HFFc6 (cell line): ENCODE measurements at places on chromosomes 11 and 22. TPM values are rescaled to one million over a fixed set of nuclear protein-coding genes. Genes with fewer than 3 reads are reported as not detected.

Gene CARNS1
- total RNA-seq, result 0.05 to 0.07 TPM (median 0.05 TPM) in 3 replicates

Gene BRD1
- 17.8 to 19.1 TPM (median 18.7 TPM) in 3 replicates for total RNA-seq

Gene MPZL2
- not detected in 2 replicates for total RNA-seq

Gene MAPK11
- 7.9 to 10.2 TPM (median 8.2 TPM) in 3 replicates for total RNA-seq

Gene BCO2
- 0.83 and 1.2 TPM in 2 replicates for total RNA-seq

Gene ZNF215
- total RNA-seq, result 4.3 to 6.3 TPM (median 5.4 TPM) in 3 replicates

Gene PHF21B
- total RNA-seq, result not detected in 3 replicates

DNA sequence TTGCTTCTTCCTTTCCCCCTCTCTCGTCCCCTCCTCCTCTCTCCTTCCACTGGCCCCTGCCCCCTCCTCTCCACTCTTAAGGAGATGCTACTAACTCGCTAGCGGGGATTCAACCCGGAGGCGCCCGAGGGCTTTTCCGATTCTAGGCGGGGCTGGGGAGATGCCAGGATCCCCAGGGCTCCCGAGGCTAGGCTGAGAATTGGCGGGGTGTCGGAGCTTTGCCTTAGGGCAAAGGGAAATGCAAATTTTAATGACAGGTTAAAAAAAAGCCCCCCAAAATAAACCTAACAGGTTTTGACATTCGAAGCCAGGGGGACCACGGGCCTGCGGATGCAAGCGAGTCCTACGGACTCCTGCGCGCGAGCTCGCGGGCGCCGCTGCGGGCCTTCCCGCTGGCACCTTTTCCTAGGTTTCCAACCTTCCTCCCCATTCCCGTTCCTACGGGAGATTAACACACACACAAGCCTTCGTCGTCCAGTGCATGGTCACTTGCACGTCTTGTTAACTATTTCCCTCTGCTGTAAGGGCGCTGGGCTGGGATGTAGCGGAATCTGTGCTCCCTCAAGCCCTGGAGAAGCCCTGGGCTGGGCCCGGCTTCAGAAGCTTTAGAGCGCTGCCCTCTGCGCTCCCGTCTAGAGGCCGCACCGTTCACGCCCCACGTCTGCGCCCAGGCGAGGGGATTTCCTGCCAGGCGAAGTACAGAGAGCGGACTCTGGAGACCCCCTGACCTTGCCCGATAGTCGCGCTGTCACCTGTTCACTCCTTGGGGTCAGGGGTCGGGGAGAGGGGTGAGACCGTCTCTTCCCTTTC, 729 bp upstream of the ALX4 start:
- DNase-seq, result no peak

DNA sequence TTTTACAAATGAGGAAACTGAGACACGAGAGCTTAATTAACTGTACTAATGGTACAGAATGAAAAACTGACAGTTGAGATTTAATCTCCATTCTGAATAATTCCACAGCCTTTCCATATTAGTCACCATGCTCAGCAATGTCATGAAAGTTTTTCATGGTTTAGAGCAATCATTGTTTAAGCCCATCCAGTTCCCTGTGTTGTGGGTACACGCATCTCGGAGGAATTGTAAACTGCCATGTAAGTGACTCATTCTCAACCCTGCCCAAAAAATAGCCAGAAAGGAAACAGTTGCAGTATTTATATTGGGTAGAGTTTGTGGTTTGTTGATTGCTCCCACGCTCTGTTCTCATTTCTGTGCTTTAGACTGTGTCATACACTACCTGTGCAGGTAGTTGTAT, 1790.8 kb downstream of the LRRC4C start:
- no peak for DNase-seq

GRCh38 chr11:114321621-114322257, 25.5 kb downstream of the NNMT start:
- peak; percentile 88 for DNase-seq

DNA sequence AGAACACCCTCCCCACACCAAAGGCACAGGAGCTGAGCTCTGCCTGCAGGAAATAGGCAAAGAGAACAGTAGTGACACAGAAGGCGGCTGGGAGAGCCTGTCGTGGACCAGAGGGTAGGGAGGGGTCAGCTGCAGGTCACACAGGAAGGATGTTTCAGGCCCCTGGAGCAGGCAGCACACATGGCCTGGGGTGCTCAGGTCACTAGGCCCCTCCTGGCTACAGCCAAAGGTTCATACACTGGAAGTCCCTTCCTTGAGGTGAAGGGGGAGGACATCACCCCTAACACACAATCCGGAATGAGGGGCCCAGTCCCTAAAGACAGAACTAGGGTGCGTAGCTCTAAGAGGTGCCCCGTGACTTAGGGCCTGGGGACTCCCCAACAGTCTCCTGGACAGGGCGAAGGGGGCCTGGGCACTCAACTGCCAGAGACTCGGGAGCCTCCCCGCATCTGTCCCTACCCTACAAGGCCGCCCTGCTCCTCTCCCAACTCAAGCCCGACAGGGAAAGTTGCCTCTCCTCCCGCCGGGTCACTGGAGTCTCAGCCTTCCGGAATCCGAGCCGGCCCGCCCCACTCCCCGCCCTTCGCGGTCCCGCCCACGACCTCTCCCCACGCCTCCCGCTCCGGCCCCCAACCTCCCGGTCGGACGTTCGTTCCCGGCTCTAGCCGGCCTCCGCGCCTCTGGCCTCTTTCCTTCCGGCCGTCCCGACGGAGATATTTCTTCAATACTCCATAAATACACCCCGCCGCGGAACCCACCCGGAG, at the start of gene CYB5R2:
CYB5R2 (minus strand) TSS at position 541 of the 764 bp plus-strand sequence. CDS start 675 bp downstream, outside the sequence.
- DNase-seq, result peak; percentile 46

GRCh38 chr11:129102756-129103155, 89.4 kb downstream of the ARHGAP32 start:
- DNase-seq, result no peak

GRCh38 chr11:84430661-84431060, 1144.5 kb upstream of the CCDC90B start:
- no peak for DNase-seq

DNA sequence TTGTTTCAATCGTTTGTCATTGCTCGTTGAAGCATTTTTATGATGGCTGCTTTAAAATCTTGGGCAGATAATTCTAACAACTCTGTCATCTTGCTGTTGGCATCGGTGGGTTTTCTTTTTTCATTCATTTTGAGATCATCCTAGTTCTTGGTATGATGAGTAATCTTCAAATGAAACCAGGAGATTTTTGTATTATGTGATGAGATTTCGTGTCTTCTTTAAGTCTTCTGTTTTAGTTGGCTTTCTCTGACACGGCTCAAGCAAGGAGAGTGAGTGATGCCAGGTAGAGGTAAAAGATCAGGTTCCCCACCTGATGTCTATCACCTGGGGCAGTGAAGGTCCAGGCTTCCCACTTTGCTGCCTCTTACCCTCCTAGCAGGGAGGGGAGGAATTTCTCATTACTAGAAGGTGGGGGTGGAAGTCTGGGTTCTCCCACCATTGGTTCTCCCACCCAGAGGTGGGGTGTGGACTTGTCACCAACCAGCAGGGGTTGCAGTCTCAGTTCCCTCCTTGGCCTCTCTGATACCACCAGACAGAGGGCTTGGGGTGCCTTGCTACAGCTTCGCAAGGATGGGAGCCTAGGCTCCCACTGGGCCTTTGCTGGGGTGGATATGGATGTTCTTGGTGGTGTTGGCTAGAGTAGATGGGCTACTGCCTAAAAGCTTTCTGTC, 12.9 kb downstream of the CDC45 start:
- no peak for DNase-seq

GRCh38 chr11:57154739-57155138, 27.0 kb upstream of the LRRC55 start:
- DNase-seq, result no peak

DNA sequence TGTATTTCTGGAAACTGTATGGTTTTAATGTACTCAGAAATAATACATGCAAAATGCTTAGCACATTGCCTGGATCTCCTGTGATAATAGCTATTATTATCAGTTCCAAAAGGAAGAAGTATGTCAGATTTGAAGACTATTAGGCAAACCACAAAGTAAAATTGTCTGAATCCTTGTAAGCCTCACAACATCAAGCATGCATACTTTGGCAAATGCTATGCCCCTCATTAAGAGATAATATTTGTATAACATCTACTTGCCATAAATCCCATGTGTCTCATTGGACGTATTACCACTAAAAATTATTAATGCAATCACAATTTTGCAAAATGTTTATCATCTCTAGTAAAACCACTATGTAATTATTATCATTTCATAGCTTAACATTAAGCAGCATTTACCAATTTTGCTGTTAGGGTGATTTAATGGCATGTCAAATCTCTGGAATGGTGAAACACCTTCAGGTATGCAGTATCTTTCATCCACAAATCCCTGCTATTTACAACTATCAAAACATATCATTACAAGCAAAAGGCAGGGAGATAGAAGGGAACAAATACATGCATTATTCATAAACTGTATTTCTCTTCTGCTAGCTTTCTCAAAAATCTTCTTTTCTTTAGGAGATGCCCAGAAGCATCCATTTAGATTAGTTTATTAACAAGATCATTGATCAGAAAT, 974.6 kb upstream of the RAG2 start:
- DNase-seq, result no peak

GRCh38 chr11:102138670-102139069, 28.4 kb downstream of the YAP1 start:
- DNase-seq, result peak; percentile 76

DNA sequence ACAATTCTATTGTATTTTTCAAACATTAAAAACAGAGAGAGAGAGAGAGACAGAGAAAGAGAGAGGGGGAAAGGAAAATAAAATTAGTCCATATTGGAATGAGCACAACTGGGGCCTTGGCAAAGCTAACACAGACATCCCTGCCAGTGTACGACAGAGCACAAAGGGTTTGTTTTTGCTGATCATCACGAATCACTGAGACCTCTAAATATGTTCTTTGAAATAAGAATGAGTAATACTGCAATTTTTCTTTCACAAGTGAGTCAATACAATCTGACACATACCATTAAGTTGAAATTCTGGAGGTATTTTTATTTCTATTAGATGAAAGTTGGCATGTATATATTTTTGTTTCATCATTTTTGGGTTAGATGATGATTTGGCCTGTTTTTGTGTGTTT, 27.0 kb upstream of the LRRC4C start:
- DNase-seq, result no peak

- DNase-seq, result no peak
These were observed 31.5 kb downstream of the CDKN1C start for GRCh38 chr11:2853997-2854560.

DNA sequence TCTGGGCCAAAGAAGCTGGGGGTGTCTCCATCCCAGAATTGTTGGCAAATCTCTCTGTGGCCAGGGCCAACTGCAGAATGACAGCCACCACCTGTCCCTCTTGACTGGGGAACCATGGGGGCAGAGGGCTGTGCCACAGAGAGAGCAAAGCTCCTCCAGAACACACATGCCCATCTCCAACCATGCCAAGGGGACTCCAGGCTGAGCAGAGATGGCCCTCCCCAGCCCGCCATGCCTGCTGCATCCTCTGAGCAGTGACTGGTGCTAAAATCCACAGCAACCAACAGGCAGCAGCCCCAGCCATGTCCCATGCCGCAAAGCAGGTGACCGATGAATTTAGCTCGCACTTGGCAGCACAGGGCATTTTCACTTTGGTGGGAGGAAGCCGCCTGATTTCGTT, 45.0 kb downstream of the LARGE1 start:
- DNase-seq, result no peak

- no peak for DNase-seq
These were observed 38.0 kb downstream of the CDKN1C start for GRCh38 chr11:2847561-2847960.

DNA sequence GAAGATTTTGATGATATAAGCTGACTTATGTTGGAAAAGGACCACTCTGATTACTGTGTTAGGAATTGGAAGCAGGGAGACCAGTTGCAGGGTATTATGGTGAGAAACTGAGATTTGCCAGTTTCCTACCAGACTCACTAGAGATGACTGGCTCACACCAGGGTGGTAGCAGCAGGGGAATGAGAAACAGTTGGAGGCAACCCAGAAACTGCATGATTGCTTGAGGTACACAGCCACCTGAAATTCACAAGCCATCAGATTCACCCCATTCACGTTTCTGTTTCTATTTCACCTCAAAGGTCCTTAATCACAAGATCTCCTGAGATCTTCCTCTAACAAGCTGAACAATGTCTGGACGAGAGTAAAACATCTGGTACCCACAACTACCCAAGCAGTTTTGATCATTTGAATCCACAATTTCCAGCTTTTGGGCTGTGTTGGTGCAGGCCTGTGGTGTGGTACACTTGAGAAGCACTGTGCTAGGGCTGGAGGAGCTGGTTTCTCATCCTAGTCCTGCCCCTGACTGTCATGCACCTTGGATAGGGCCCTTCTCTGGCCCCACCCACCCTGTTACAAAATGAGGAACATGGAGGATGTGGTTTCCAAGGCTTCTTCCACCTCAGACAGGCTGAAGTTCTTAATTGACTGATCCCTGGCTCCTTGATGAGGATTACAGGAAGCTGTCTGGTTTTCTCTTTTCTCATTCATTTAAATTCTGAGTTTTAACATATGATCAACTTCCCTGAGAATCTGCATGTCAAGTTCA, 233.4 kb downstream of the INSC start:
- no peak for DNase-seq

DNA sequence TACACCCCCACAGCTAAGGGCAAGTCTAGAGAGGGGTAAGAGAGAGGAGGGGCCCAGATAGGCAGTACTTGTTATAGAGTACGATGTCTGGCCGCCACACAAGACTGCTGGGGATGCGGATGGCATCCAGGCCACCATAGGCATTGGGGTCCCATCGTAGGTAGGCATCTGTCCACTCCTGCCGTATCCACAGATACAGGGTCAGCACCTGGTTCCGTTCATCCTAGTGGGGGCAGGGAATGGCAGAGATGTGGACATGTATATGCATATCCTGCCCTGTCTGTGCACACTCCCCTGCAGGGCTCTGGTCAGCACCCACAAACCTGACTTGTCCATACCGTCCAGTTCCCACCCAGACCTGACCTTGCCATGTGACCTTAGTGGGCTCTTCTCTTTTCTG, 2.1 kb downstream of the CHRNA10 start:
- DNase-seq, result no peak

GRCh38 chr22:21623648-21623970, 6.2 kb downstream of the YDJC start:
- DNase-seq, result no peak

GRCh38 chr22:46996595-46997310, 234.3 kb downstream of the TBC1D22A start:
- peak; percentile 3 for DNase-seq

- no peak for DNase-seq
These were observed 110.1 kb downstream of the CCDC81 start for GRCh38 chr11:86484795-86485166.
